ENCODE measurements at places on chromosomes 3 and 15.

DNA sequence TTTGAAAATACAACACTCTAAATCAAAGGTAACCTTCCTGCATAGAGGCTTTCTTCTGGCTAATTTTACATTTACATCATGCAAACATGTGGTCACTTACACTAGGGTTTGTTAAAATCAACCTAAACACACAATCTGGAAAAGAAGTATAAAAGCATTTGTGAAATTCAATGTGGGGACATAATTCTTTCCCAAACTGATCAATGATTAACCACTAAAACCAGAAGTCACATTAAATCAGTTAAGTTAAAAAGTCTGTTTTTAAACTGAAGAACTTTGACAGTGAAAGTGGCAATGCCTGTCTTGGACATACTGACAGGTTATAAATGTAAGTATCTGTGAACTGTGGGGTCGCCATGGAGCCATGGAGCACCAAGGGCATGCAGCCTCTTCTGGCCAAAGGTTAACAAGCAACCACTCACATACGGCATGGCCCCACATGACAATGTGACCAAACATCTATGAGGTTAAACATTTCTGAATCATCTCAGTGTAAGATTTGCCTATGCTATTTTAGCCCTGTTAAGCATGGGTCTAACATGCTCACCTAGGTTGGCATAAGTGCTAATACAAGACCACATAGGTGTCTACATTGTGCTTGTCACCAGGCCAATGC is 278.2 kb downstream of the CTNNB1 start:
- DNase-seq: no peak

- DNase-seq: no peak
These were observed 22.6 kb downstream of the PDZRN3 start for GRCh38 chr3:73602170-73602569.

- DNase-seq: no peak
These were observed 68.8 kb upstream of the IQSEC1 start for GRCh38 chr3:13141991-13142412.

DNA sequence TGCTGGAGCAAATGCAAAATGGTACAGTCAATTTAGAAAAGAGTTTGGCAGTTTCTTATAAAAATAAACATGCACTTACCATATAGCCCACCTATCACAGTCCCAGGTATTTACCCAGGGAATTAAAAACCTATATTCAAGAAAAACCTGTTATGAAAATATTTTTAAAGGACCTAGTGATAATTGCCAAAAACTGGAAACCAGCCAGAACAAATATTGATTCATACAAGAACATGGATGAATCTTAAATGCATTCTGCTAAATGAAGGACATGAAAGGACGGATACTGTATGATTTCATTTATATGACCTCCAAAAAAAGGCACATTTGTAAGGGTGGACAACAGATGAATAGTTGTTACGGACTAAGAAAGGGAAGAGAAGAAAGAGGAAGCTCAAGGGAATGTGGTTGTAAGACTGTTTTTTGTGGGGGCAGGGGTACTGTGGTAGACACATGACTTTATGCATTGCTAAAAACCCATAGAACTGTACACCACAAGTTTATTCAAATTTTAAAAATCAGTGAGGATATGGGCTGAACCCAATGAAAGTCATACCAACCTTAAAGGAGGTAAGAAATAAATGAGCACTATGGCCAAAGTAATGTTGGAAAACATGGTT is 61.0 kb downstream of the ZBBX start:
- no peak for DNase-seq

- DNase-seq: no peak
These were observed 142.8 kb downstream of the OCA2 start for GRCh38 chr15:27956285-27956684.

GRCh38 chr3:36804295-36805055 is 40.1 kb upstream of the DCLK3 start:
- no peak for DNase-seq
